LoVo (cell line): ENCODE measurements at places on chromosomes 3 and 15.
A peak's percentile ranks its signal among the peaks of the same experiment; 100 is the strongest.

DNA sequence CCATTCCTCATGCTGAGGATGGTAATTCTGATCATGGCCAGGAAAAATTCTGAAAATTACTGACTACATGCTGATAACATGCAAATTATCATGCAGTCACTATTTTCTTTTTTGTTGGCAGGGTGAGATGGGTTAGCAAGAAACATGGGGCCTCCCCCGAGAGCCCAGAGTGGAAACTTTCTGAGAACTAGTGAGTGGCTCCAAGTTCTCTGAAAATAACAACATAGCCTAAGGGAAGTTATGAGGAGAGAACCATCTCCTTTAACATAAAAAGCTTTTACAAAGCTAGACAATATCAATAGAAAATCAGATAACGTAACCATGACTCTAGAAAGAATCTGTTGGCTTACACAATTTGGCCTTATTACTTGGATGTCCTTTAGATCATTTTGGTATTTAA is 254.2 kb downstream of the PLOD2 start:
- DNase-seq: no peak

DNA sequence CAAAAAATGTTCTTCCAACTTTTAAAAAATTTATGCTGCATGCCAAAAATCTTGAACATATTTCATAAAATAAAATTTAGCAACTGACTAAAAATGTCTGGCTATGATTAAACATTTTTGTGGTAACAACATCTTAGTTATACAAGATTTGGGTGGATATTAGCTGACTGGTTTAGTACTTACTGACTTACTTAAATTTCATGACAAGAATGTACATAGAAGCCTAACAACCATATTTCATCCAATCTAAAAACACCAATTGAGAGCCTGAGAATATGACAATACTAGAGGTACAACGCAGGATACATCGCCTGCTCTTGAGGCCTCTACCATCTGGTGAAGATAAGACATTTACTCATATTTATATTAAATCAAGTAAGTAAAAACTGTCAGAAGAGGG is 34.6 kb downstream of the GNB4 start:
- DNase-seq: no peak

- DNase-seq: no peak
These were observed 601.4 kb downstream of the CADM2 start for GRCh38 chr3:85560088-85560785.

DNA sequence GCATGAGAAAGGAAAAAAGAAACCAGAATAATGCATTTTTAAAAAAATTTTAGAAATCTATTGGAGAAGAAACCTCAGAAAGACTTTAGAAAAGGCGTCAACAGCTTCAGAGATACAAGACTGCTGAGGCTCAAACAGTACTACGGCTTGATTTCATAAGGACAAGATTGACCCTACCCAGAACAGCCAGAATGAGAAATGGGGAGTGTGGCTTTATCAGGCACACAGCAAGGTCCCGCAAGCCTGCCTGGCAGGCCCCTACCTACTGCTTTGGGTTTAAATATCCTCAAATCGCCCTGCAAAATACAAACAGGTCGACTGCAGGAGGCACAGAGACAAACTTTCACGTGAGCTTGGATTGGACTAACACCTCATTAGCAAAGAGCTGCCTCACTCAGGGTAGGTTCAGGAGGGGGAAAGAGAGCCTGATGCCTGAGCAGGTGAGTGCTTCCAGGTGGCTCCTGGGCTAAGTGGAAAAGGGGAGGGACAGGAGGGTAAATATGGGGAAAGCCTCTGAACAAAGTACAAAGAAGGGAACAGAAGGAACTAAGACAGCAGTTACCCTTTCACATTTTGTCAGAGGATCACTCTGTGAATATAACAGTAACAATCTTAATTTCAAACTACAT is 87.5 kb downstream of the RORA start:
- no peak for DNase-seq

- no peak for DNase-seq
These were observed 38.3 kb downstream of the KBTBD12 start for GRCh38 chr3:127953091-127954035.

DNA sequence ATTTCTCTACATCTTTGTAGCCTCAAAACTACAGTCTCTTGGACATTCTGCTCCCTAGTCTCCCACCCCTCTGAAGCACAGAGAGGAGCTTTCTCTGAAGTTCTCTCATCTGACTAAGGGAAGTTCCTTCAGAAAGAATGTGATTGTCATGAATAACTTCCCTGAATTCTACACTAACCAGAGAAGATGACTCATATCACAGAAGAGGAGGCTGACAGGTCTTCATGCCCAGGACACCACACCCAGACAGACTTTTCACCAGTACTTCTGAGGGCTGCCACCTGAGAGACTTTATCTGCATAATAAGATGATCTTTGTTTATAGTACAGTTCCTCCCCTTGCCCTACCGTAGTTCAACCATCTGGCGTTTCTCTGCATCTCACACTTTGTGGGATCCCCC is 52.8 kb downstream of the CDIN1 start:
- peak; percentile 51 for DNase-seq

- DNase-seq: no peak
These were observed 39.1 kb upstream of the GATM start for GRCh38 chr15:45417303-45417950.

DNA sequence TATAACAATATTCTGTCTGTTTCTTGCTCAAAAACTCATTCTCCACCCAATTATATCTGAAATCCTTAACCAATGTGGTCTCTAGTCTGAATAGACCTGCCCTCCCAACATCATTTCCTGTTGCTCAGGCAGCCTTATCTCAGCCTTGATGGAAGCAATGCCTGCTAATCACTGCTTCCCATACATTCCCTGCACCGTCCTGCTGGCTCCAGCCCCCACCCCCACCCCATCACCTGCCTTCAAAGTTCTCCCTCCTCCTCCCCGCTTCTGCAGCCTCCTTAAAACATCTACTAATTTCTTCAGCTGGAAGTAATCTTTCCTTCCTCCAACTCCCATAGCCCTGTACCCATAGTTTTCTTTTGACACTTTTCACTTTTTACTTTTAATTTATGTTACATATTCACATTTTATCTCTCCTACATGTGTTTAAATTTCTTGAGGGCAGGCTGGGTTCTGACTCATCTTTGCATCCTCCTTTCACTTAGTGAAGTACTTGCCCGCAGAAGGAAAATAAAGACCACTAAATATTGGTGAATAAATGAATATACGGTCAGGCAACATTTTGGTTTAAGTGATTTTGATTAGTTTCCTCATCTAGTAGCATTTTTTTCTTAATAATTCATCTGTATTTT is 98.2 kb downstream of the MEIS2 start:
- DNase-seq: no peak

GRCh38 chr15:77420610-77421369 is at the start of gene HMG20A:
Gene HMG20A, plus strand, starts transcription at chr15:77420888. Its CDS starts 37,520 bp downstream, at chr15:77458408.
- peak; percentile 87 for DNase-seq

DNA sequence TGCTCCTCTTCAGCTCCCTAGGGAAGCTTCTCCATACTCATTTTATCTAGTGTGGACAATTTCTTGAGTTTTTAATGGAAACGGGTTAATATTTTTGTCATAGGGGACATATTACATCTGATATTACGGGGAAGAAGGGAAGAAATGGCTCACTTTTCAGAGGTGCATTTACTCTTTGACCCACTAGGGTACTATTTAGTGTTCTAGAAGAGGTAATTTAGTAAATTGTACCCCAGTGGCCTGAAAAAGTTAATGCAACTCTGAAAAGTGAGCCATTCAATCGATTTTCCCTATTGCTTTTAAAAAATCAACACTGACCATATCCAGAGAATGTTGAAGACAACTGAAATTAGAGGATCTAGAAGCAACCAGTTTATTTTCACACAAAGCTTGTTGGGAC is 71.2 kb downstream of the MAP2K5 start:
- DNase-seq: no peak

- no peak for DNase-seq
These were observed 25.8 kb downstream of the SPSB4 start for GRCh38 chr3:141076797-141077571.

DNA sequence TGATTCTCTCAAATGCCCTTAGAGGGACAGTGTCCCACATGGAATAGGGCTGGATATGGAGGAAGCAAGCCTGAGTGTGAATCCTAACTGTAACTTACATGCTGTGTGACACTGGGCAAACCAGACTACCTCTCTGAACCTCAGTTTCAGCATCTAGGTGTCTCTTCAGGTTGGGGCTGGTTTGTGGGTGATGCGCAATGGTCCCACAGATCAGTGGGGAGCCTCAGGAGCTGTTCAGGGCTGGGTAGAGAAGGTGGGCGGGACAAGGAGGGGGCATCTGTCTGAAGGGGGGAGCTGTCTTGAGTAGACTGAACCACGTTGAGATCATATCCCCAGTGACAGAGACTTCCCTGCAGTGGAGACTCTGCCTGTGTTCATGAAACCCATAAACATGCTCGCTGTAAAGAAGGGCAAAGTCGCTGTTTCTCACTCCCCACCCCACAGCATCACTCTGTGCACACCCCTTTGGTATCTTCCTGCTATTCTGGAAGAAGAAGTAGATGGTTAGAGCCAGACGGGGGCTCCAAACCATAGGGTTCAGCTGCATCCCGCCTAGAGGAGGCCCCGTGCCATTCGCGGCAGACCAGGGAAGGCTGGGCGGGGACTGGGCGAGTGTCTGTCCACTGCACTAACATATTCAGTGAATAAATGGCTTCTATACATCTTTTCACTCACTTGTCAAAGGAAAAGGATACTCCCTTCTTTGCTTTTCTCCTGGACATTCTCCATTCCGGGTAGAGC is 28.4 kb downstream of the SRPRB start:
- no peak for DNase-seq

DNA sequence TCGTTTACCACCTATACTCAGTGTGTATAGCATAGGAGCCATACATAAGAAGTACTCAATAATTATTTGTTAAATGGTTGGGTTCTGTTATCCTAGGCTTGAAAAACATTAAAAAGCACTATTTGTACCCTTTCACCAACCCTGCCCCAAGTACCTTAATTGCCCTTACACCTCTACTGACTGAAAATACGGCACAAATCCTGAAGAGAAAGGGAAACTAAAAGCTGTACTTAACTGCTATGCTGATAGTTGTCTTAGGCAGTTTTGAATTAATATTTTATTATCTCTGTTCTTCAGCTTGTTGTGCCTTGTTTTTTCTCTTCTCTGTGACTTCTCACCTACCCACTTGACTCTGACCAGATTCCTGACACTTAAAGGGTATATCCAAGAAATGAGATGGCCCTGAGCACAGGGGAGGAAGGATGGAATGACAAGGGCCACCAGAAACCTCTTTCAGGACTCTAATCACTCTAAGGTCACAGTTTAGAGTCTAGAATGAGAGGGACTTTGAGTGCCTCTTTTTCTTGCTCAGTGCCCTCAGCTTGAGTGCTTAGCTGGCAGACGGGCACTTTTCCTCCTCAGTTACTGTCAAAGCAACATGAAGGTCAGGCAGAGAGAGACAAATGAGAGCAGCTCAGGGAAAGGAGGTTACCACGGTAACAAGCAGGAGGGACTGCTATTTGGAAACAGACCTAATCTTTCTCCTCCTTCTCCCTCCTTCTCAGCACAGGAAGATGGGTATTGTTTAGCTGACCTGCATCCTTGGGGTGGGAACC is 136.5 kb downstream of the ZNF609 start:
- DNase-seq: no peak

- no peak for DNase-seq
These were observed 191.8 kb upstream of the CGNL1 start for GRCh38 chr15:57184502-57184901.
